ENCODE measurements at places on chromosomes 11 and 22.
A peak's percentile ranks its signal among the peaks of the same experiment; 100 is the strongest.

- no peak for DNase-seq
Observed at GRCh38 chr11:92702037-92702804, 267.2 kb upstream of the MTNR1B start.

DNA sequence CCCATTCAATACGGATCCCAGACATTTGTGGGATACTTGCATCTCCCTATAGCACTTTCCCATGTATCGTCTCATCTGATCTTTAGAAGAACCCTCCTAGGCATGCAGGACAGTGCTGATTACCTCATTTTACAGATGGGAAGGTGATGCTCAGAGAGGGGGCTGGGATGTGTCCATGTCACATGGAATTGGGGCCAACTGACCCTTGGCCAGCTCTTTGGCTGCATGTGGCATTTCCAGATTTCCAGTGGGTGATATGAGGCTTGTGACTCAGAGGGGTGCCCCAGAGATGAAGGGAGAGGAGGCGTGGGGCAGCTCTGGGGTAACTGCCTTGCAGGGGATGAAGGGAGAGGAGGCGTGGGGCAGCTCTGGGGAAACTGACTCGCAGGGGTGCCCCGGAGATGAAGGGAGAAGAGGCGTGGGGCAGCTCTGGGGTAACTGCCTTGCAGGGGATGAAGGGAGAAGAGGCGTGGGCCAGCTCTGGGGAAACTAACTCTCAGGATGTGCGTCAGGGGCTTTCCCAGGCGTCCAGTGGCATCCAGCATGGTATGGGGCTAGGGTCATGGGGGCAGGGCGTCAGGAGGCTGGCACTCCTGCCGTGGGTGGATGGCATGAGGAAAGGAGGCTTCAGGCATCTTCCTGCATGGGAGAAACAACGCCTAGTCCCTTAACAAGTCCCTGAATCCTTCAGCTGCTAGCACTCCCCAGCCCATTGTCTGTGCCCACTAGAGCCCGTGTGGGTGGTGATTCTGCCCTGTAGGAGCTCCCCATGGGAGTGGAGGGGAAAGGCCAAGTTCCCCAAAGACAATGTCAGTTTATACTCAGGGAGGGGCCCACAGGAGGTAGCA is 11.9 kb upstream of the CERK start:
- DNase-seq = no peak

DNA sequence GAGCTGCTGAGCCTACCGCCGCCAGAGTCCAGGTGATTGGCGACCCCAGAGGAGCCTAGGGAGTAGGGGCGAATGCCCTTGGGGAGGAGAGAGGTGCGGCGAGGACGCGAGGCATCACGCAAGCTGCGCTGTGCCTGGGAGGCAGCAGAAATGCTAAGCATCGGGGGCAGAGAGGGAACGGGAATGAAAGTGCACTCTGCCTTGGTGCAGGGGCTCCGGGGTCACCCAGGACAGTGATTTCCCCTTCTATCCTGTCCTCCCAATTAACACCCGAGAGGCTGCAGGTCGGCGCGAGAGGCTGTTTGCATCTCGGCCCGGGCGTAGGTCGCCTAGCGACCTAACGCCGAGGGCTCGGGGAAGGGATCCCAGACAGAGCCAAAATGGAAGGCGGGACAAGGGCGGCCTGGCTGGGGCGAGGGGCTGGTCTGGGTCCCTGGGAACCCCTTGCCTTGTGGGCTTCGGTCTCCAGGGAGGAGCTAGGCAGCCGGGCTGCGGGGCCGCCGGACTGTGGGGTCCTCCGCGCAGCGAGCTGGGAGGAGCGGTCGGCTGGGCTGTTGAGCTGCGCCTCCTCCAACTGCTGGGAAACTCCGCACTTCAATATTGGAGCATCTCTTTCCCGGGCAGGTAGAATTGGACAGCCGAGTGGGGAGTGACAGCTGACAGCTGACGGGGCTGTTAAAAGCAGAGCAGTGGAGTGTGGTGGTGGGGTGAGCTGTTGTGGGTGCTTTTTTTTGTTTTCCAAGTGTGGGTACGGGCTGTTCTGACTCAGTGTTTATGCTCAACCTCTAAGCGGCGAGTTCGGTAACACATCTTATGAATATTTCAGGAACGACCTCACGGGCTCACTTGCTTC is 657 bp downstream of the ELMOD1 start:
- peak; percentile 67 for DNase-seq

GRCh38 chr11:76172583-76172982 is 33.7 kb downstream of the WNT11 start:
- peak; percentile 79 for DNase-seq

GRCh38 chr11:110518809-110519514 is 89.2 kb downstream of the FDX1 start:
- no peak for DNase-seq

- DNase-seq = peak; percentile 21
Observed at GRCh38 chr22:24106385-24107381, 74.6 kb upstream of the SUSD2 start.

GRCh38 chr11:19666951-19667350 is 45.7 kb upstream of the NAV2 start:
- no peak for DNase-seq

- DNase-seq = no peak
Observed at GRCh38 chr11:119885067-119885466, 156.1 kb upstream of the NECTIN1 start.

DNA sequence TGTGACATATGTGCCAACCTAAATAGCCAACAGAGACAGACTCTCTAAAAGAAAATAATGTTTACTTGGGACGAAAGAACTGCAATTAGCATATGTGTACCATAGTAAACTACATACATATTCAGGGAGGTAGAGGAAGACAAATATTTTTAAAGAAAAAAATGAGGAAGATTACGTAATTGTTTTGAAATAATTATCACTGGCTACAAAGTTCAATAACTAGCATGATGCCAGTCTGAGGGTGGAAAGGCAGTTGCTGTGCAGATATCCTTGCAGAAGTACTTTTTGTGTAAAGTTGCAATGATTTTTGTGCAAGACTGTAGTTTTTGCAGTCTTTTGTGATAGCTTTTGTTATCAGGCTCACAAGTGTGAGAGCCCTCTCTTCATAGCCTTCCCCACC is 103.3 kb upstream of the ANO5 start:
- no peak for DNase-seq

GRCh38 chr11:111557425-111558111 is 17.0 kb downstream of the LAYN start:
- DNase-seq = no peak

DNA sequence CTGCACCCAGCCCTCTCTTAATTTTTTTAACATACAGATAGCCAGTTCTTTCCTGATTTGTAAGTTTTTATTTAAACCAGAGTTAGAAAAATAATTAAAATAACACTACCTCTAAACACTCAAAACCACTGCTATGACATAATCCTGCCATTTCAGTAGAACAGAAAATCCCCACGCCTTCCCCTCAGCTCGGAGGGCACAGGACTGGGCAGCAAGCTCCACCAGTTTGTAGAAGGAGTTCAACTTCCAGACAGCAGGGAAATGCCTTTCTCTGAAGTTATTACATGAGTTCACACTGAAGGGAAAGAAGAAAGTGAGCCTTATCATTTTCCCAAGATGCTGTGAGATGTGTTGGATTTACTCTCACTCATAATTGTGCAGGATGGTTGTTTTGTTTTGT is 114.4 kb downstream of the MRTFA start:
- no peak for DNase-seq

- DNase-seq = no peak
Observed at GRCh38 chr11:34773211-34773610, 143.0 kb downstream of the APIP start.

- DNase-seq = peak; percentile 78
Observed at GRCh38 chr11:8442301-8442700, 151.7 kb downstream of the STK33 start.

DNA sequence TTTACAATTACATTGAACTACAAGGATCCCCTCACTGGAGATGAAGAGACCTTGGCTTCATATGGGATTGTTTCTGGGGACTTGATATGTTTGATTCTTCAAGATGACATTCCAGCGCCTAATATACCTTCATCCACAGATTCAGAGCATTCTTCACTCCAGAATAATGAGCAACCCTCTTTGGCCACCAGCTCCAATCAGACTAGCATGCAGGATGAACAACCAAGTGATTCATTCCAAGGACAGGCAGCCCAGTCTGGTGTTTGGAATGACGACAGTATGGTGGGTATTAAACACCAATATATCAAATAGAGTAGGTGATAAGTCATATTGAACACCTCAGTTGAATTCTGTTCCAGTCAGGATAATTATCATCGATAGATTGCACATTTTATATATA is 4.4 kb downstream of the FBXO7 start:
- no peak for DNase-seq

DNA sequence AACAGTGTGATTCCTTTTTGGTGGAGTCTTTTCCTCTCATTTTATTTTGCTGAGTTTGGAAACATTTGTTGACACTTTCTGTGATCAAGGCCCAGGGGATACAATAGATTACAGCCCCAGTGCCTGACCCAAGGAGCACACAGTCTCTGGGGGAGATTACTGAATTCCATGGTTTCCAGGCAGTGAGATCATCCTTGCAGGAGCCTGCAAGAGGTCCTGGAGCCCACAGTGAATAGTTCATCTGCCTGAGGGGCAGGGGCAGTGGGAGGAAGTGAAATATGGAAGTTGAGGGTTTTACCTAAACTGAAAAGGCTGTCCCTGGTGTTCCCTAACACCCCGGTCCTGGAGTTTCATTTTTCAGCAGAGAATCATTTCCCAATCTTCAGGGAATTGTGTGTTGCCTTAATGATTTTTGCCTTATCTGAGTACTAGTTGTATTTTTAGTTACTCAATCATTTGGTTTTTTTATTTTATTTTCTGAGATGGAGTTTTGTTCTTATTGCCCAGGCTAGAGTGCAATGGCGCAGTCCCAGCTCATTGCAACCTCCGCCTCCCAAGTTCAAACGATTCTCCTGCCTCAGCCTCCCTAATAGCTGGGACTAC is 7.7 kb downstream of the CCS start:
- DNase-seq = no peak

- no peak for DNase-seq
Observed at GRCh38 chr11:26621132-26621531, 49.1 kb upstream of the MUC15 start.

DNA sequence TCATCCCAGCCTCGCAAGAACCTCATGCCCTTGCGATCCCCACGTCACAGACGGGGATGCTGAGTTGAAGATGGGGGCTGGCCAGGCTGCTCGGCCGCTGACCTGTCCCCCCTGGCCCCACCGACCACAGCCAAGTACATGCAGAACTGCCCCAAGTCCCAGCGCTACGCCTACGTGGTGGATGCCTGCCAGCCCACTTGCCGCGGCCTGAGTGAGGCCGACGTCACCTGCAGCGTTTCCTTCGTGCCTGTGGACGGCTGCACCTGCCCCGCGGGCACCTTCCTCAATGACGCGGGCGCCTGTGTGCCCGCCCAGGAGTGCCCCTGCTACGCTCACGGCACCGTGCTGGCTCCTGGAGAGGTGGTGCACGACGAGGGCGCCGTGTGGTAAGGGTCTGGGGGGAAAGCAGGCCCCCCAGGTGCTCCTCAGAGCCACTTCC is 10.0 kb downstream of the MUC5B start:
- DNase-seq = no peak

DNA sequence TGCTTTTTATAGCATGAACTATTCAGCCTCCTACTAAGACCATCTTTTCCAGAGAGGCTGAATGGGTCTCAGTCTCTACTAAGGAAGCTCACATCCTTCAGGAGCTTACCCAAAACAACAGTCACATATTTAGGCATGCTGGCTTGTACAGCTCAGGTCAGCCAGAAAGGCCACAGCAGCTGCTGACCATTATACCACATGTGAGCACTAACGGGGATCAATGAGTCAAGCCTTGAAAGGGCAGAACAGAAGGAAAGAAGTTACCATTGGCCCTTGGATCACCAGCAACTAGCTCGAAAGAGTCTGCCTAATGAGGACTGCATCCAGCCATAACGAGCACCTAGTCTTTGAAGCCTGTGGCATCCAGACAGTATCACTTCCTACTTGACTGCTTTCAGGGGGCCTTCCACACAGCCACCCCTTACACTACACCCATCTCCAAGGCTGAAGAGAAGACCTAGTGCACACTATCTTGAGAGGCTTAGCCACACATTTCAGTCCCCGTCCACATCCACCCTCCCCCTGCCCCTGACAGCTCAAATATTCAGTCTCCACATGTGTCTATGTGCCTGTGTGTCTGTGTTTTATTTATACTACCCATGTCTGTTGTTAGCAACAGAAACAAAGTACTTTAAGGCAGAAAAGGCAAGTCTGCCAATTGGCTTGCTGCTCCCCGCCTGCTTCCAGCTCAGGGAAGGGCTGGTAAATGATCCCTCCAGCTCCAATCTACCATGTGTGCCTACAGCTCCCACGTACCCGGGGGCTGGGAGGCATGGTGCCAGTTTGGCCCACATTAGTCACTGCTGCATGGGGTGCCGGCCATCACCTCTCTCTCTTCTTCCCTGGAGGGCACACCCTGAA is 95.5 kb downstream of the RPL27A start:
- no peak for DNase-seq

DNA sequence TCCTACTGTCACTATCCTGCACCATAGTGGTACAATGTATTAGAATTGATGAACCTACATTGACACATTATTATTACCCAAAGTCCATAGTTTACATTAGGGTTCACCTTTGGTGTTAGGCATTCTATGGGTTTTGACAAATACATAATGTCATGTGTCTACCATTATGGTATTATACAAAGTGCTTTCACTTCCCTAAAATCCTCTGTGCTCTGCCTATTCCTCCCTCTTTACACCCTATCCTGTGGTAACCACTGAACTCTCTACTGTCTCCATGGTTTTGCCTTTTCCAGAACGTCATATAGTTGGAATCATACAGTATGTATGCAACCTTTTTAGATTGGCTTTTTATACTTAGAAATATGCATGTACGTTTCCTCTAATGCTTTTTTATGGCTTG is 51.5 kb downstream of the CCDC15 start:
- no peak for DNase-seq

GRCh38 chr11:33891714-33892327 is at the start of gene LMO2:
LMO2 (minus strand) TSS chr11:33892076; CDS start chr11:33869716, 22,360 bp downstream.
- DNase-seq = peak; percentile 47

GRCh38 chr11:64729851-64730382 is 6.9 kb upstream of the NRXN2 start:
- peak; percentile 80 for DNase-seq

DNA sequence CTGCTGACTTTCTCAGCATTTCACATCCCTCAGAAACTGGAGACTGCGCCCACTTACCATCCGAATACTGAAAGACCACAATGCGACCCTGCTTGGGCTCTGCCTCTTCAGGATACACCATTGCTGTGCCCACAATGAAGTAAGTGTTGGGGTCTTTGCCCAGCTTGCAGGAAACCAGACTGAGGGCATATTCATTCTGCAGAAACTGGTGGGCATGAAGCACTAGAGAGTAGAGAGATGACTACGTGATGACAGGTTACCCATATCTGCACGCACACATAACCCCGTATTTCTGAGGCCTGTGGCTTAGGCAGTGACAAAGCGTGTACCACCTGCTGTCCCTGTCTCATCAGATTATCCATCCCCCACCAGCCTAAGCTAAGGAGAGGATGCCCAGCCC is 14.6 kb upstream of the VWCE start:
- no peak for DNase-seq

Data from NCI-H82 (cell line).